ENCODE measurements at places on chromosomes 4 and X.

GRCh38 chr4:113524096-113524495, 237.4 kb downstream of the CAMK2D start:
- DNase-seq: no peak

DNA sequence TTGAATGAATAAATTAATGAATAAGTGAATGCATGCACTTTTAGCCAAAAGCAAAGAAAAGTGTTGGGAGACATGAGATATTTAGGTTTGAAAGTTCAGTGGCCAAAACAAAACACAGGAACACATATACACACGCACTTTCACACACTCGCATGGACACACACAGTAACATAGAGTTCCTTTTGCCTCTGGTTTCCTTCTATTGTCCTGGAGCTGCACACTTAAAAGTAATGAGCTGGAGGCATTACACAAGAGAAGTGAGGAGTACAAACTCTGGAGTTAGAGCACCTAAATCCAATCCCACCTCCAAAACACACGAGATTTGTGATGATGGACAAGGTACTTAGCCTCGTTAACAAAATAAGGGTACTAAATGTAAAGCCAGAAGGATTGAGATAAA, 18.7 kb downstream of the PPA2 start:
- DNase-seq: no peak

DNA sequence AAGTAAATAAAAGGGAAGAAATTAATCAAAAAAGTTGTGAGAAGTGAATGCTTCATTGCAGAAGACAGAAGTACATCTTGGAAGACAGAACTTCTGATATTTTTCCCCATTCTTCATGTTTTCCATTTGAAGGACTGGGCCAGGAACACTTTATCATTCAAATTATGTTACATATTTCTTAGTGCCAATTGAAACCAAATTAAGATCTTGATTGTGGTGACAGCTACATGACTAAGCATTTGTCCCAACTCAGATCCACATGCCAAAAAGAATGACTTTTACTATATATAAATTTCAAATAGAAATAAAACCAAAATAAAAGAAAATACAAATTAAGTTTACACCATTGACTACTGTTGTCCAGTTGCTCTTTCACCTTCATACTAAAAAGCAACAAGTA, 14.0 kb upstream of the FGF5 start:
- DNase-seq: no peak

- no peak for DNase-seq
These were observed 89.4 kb downstream of the ABLIM2 start for GRCh38 chr4:8069102-8069752.

DNA sequence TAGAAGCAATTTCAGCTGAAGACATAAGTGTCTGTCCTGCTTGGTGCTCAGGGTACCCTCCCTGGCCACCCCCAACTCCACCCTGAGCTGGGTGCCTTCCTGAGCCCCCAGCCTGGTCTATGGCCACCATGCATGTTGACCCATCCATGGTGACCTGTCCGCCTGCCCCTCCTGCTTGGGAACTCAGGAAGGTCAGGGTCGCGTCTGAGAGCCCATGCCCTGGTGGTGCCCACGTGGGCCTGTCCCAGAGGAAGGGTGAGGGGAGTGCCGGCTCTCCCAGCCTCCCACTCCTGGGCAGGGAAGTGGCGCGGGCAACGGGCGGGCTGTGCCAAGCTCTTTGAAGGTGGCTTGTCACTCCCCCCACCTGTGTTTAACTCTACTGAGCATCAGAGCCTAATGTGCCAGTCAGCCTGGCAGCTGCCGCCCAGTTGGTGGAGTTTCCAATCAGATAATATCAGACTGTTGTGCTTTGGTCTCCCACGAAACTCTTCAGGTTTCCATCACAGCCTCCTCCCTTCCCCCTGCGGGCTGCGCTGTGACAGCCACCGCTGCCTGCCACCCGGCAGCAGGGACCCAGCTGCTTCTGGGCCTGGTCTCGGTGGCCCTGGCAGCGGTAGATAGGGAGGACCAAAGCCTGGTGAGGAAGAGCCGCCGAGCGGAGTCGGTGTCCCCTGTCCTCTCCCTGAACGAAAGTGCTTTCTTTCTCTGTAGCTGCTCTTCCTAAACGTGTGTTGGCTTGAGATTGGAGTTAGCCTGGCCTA, 4.8 kb downstream of the SH3BP2 start:
- DNase-seq: peak; percentile 55

GRCh38 chr4:154973244-154974035, 192.4 kb downstream of the RBM46 start:
- no peak for DNase-seq

DNA sequence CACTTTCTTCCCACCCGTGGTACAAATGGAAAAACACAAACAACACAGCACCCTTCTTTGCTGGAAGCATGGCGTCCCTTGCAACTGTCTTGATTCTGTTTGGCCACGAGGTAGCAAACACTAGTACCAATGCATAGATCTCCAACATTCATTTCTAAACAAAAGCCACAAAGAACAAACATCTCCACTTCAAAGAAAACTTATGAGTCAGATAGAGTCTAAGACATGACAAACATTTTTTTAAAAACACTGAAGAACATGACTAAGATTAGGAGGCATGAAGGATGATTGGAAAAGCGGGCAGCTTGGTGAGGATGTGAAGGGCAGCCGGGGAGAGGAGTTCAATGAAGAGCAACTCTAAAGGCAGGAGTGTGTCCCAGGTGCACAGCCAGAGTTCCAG, 197.6 kb upstream of the FAM9B start:
- DNase-seq: no peak

DNA sequence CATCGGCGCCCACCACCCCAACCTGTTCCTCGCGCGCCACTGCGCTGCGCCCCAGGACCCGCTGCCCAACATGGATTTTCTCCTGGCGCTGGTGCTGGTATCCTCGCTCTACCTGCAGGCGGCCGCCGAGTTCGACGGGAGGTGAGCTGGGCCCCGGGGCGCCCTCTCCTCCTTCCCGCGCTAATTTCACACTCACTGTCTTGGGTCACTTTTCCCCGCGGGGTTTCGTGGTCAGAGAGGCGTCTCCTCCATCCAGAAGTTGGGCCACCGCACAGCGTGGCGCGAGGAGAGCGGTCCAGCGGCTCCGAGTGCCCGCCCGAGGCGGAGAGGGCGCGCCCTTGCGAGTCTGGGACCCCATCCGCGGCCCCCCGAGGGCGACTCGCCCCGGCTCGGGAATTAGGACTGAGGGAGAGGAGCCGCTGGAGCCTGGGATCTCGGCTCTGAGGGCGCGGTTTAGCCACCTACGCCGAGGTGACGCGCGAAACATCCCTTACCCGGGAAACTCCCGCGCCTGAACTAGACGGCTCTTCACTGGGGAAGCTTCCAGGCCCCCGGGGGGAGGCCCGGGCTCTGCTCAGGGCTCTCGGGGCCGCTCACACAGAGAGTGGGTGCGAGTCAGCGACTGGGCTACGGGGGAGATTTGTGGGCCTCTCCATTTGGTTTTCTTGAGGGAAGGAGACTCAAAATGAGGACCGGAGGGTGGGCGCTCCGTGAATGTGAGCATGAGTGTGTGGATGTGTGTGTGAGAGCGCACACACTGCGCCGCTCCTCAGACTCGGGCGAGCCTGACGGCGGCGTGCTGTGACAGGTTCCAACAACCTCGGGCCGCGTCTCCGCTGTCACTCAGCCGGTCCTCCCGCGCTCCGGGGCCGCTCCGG, 551 bp downstream of the NPNT start:
- DNase-seq: peak; percentile 12

DNA sequence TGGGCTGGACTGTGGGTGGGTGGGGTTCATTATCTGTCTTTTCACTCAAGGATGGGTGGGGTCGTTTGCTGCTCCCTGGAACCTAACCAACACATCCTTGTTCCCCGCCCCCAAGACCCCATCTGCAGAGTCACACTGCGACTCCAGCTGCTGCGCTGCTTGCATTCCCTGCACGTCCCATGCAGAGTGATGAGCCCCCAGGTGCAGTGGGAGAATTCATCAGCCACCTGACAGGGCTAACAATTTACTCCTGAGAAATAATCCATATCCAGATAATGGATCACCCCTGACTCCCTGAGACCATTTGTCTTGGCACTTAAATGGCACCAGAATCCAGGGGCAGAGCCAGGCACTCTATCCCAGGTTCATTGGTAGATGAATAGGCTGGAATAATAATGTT, 12.4 kb upstream of the ARHGAP36 start:
- no peak for DNase-seq

DNA sequence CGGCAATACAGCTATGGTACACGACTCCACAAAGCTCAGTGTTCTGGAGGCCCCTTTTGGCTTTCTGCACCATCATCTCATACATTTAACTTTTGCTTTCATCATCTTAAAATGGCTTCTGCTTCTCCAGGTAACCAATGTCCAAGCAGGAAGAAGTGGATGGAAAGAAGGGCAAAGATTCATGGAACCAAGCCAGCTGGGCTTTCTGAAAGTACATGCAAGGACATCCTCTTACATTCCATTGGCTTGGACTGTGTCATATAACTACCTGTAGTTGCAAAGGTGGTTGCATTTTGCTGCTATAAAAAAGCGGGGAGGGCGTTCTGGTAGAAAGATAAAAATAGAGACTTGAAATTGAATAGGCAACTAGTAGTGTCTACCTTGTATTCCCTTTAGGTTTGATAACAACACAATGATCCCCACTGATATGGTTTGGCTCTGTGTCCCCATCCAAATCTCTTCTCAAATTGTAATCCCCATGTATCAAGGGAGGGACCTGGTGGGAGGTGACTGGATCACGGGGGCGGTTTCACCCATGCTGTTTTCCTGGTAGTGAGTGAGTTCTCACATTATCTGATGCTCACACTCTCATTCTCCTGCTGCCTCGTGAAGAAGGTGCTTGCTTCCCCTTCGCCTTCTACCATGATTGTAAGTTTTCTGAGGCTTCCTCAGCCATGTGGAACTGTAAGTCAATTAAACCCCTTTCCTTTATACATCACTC, 6.7 kb upstream of the FHIP1A start:
- no peak for DNase-seq

DNA sequence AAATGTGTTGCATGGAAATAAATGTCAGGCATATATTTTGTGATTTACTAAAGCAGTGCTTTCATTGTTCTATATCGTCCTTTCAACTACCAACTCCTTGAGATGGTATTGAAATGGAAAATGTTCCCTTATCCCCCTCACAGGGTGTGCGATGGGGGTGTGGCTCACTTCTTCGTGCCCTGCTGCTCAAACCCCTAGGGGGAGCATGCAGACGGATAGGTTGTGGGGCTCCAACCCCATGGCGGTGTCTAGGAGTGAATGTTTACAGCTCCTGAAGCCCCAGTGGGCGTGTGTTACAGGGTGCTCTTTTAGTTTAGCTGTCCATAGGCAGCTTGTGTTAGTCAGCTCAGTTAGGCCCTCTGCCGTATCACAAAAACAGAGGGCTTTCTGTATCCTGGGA, 287.7 kb upstream of the EMCN start:
- no peak for DNase-seq

DNA sequence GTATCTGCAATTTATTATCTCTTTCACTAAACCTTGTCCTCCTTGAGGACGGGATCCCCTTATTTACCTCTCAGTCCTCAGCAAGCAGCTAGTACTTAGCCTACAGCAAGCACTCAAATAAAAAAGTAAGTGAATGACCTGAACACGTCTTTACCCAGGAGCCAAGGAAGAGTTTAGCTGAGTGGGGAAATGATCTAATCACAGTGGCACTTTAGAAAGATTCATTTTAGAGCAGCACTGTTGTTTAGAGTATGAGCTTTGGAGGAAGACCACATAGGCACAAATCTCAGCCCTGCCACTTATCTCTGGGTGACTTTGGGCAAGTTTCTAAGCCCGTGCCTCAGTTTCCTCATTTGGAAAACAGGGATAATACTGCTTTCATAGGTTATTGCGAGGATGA, 2.7 kb downstream of the FAM120C start:
- DNase-seq: no peak

- no peak for DNase-seq
These were observed 50.1 kb downstream of the FBXW7 start for GRCh38 chr4:152485726-152486276.

DNA sequence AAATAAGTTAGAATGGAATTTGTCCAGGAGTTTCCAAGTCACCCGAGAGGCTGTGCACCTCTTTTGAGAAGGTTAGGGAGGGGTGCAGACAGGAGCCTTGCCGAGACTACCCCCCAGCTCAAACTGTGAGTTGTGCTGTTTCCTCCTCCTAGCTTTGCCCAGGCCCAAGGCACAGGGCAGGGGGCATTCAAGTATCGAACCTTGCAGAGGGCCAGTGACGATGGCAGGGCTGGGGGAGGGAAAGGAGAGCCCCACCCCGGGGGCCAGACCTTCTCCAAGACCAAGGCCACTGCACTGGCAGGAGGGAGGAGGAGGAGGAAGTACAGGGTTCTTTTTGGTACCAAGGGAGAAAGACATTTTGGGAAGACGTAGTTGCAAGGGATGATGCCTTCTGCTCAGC, 80.6 kb downstream of the TMEM144 start:
- DNase-seq: no peak

- no peak for DNase-seq
These were observed 55.1 kb downstream of the GALNT7 start for GRCh38 chr4:173223743-173224142.

DNA sequence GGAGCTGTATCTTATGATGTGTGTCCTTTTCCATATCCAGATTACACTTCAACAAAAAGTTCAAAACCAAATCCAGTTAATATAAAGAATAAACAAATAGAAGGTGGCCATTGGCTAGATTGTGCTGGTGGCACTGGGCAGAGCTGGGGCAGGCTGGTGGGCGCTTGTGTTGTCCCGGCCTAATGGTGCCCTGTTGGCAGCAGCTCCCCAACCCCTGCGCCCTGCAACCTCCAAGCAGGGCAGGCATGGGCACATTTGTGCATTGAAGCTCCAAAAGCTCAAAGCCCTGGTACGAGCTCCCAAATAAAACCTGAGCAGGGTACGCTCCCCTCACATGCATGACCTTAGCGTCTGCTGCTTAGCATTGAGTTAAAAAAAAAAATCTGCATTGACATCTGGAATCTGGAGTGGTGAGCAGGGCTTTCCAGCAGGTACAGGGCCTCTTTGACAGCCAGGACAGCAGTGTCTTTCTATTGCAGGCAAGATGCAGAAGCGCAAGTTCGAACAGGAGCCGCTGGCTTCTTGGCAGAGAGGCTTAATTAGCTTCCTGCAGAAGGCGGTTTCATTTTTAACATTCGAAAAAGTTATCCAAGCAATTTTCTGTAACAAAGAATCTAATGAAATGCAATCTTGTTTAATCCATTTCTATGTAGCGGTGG, 25.9 kb upstream of the NYX start:
- DNase-seq: no peak

DNA sequence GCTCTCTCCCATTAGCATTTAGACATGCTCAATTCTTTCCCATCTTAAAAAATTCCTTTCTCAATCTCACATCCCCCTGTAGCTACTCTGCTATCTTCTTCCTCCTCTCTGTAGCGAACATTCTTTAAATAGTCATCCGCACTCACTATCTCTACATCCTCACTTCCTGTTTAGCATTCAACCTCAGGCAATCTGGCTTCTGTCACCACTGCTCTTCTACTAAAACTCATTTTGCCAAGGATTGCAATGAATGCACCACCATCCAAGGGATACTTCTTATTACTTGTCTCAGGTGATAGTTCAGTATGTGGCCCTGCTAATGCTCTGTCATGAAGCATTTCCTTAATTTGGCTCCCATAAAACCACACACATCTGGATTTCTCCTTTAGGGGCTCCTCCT, 10.9 kb upstream of the TET2 start:
- no peak for DNase-seq

- no peak for DNase-seq
These were observed 1.5 kb downstream of the ZNF718 start for GRCh38 chr4:125833-126232.

GRCh38 chrX:11073381-11073780, 37.8 kb upstream of the HCCS start:
- DNase-seq: no peak

Data from NCI-H1694 treated with DMSO at 0.1 percent for 48 hours (cell line).